ENCODE measurements at places on chromosomes 5 and 9. TPM values are rescaled to one million over a fixed set of nuclear protein-coding genes. Genes with fewer than 3 reads are reported as not detected.
A peak's percentile ranks its signal among the peaks of the same experiment; 100 is the strongest.

DNA sequence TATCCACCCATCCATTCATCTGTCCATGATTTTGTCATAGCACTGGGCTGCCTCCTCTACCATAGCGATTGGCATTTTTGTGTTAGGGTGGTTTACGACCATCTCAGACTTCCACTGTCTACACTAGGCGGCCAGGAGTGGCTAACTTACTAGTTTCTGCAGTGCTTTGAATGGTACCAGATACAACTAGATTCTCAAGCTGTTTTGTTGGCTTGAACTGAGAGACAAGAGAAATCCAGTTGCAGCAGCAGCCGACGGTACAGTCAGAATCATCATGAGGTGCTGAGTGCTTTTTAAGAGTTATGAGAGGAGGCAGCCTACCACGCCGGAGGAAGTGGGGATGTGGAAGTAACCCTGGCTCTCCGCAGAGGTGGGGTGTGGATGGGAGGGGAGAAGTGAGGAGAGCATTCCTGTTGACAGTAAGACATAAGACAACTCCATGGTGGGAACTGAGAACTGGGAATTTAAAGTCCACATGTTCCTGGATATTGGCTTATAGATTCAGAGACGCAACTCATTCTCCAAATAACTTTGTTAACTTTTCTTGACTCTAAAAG, 27.9 kb downstream of the COL5A1 start:
- H3K4me3 ChIP-seq: no peak overlapping the region
- peaks cover 39% of the 10 kb centered on the region for H3K4me1 ChIP-seq
- no peaks in the 10 kb centered on the region for H3K27me3 ChIP-seq
- H3K36me3 ChIP-seq: peaks cover 35% of the 10 kb centered on the region
- DNase-seq: no peak

Gene GTF2H2C
- total RNA-seq: 46.2 TPM

Gene POU5F2
- 1.9 TPM for total RNA-seq

- H3K27me3 ChIP-seq: no peaks in the 10 kb centered on the region
- H3K27ac ChIP-seq: no peak overlapping the region
- peaks cover 26% of the 10 kb centered on the region for H3K4me1 ChIP-seq
- DNase-seq: no peak
These were observed 168.3 kb downstream of the PIK3R1 start for GRCh38 chr5:68383888-68384310.

DNA sequence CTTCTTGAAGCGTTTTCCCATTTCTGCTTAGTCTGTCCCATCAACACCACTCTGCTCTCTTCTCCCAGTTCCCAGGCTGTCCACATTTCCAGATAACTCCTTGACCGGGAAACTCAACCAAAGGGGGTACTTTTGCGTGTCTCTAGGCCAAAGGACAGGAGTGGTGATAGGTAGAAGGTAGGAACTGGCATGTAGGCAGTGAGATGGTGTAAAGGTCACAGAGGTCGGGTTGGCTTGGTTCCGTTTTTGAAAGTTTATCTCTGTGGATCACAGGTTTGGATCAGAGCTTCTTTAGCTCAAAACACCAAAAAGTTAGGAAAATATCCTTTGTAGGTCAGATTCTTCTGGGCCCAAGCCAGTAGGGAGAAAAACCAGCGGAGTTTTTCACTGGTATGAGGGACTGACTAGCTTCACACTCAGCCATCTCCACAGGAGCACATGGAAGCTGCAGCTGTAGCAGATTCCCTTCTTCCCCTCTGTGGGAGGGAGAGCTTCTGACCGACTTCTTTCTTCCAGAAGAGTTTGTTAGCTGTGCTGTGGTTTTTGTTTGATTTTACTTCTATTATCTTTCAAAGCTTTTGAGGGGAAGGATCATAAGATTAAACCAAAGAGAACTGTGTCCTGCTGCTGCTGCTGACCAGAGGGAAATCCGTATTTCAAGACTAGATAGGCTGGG, 98.4 kb upstream of the DMRT1 start:
- H3K4me3 ChIP-seq: no peak overlapping the region
- no peak for DNase-seq
- peaks cover 61% of the 10 kb centered on the region for H3K36me3 ChIP-seq
- no peak overlapping the region for H3K27ac ChIP-seq

DNA sequence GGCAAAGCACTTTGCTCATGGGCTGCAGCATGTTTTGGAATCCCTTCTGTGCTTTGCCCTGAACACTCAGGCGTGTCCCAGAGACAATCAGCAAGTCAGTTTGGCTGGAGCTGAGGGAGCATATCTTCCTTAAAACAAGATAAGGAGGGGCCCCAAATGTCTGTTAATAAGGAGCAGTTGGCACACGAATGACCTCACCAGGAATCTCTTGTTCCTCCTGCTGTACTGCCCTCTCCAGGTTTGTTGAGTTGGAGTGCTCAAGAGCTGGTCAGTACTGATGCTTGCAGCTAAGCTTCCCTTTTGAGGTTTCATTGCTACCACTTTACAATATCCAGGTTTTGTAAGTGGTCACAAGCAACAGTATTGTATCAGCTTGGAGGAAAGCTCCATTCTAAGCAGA, 101.3 kb upstream of the EGFLAM start:
- H3K4me3 ChIP-seq: no peak overlapping the region
- no peaks in the 10 kb centered on the region for H3K36me3 ChIP-seq

DNA sequence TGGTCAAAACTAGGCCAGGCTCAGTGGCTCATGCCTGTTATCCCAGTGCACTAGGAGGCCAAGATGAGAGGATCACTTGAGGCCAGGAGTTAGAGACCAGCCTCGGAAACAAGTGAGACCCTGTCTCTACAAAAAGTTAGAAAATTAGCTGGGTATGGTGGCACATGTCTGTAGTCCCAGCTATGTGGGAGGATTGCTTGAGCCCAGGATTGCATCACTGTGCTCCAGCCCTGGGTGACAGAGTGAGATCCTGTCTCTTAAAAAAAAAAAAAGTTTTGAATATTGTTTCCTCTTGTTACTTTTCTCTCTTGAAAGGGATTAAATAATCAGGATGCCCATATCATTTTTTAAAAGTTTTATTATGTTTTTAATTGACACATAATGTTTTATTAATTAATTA, 7.6 kb downstream of the ARHGEF37 start:
- no peak for DNase-seq
- no peak overlapping the region for H3K27ac ChIP-seq
- H3K4me1 ChIP-seq: peaks cover 15% of the 10 kb centered on the region
- H3K4me3 ChIP-seq: no peak overlapping the region
- H3K36me3 ChIP-seq: no peaks in the 10 kb centered on the region
- H3K27me3 ChIP-seq: no peaks in the 10 kb centered on the region

GRCh38 chr5:177478711-177479646, 5.5 kb upstream of the DBN1 start:
- no peaks in the 10 kb centered on the region for H3K27me3 ChIP-seq
- peaks cover 40% of the 10 kb centered on the region for H3K4me1 ChIP-seq
- peak overlapping the region; percentile 87 for H3K27ac ChIP-seq
- H3K36me3 ChIP-seq: peaks cover 10% of the 10 kb centered on the region

- H3K27ac ChIP-seq: peak overlapping the region; percentile 88
- no peak overlapping the region for H3K4me3 ChIP-seq
- DNase-seq: no peak
- H3K36me3 ChIP-seq: peaks cover 16% of the 10 kb centered on the region
- H3K27me3 ChIP-seq: no peaks in the 10 kb centered on the region
These were observed 54.8 kb downstream of the PWWP2A start for GRCh38 chr5:160064417-160064810.

- H3K36me3 ChIP-seq: no peaks in the 10 kb centered on the region
- no peak for DNase-seq
- no peak overlapping the region for H3K27ac ChIP-seq
- H3K27me3 ChIP-seq: peaks cover 73% of the 10 kb centered on the region
These were observed 400 bp downstream of the HCN1 start for GRCh38 chr5:45695804-45696156.

DNA sequence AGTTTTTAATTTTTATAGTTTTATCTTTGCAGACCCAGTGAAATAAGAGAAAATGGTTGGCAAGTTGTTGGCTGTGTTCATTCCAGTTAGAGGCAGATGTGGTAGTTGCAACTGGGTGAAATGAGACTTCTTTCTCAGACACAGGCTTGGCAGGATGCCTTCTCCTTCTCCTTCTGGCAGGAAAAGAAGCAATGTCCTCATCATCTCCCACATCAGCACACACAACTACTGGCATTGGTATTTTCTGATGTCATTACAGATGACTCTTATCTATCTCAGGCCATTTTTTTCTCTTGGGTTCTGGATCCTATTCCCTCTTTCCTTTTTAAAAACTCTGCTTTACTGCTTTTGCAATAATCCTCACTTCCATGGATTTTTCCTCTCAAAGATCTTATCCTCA, 103.3 kb upstream of the EDIL3 start:
- no peak overlapping the region for H3K4me3 ChIP-seq
- peaks cover 8% of the 10 kb centered on the region for H3K4me1 ChIP-seq
- H3K27ac ChIP-seq: no peak overlapping the region
- H3K36me3 ChIP-seq: no peaks in the 10 kb centered on the region
- DNase-seq: no peak

DNA sequence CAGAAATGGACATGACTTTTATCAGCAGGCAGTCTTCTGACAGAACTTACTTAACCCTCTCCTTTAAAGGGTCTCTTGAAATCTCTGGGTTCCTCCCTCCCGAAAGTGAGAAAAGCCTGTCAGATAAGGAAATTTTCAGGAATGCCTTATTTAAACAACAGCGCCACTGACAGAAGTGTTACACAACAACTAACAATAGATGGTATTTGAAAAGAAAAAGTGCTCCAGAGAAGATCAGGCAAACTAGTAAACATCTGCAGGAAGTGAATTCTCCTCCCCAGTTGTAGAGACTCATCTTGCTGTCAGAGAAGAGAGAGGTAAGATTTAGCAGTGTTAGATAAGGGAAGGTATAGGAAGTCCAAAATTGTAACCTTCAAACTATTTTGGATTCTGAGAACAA, 107.2 kb upstream of the NFIL3 start:
- no peak for DNase-seq
- H3K27ac ChIP-seq: no peak overlapping the region
- H3K36me3 ChIP-seq: peaks cover 2% of the 10 kb centered on the region
- no peak overlapping the region for H3K4me3 ChIP-seq
- peaks cover 10% of the 10 kb centered on the region for H3K4me1 ChIP-seq
- H3K27me3 ChIP-seq: no peaks in the 10 kb centered on the region

GRCh38 chr9:95076696-95077052, 240.8 kb downstream of the FANCC start:
- H3K27me3 ChIP-seq: no peaks in the 10 kb centered on the region
- peaks cover 5% of the 10 kb centered on the region for H3K36me3 ChIP-seq

Gene PLAC8L1
- 2.6 TPM for total RNA-seq

DNA sequence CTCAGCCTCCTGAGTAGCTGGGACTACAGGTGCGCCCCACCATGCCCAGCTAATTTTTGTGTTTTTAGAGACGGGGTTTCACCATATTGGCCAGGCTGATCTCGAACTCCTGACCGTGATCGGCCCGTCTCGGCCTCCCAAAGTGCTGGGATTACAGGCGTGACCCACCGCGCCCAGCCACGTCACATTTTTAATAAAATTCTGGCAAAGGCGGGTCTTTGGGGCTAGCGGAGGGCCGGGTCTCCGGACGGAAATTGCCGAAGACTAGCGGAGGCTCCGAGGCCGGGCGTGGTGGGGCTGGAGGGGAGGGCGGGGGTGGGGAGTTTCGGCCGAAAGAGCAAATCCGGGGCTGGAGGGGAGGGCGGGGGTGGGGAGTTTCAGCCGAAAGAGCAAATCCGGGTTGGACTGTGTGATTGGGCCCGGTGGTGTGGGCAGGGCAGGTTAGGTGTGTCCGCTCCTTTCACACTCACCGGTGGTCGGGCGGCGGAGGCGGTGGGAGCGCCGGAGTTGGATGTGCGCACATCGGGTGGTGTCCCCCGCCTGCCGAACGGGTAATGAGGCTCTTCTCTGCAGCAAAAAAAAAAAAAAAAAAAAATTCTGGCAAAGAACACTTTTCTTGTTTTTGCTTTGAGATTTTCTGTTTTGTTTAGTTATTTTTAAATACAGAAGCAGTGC, 27.1 kb downstream of the RUFY1 start:
- no peak overlapping the region for H3K27ac ChIP-seq
- H3K36me3 ChIP-seq: peaks cover 29% of the 10 kb centered on the region
- no peaks in the 10 kb centered on the region for H3K27me3 ChIP-seq

- no peak overlapping the region for H3K27ac ChIP-seq
- H3K4me1 ChIP-seq: peaks cover 2% of the 10 kb centered on the region
- no peak overlapping the region for H3K4me3 ChIP-seq
- H3K36me3 ChIP-seq: no peaks in the 10 kb centered on the region
- no peaks in the 10 kb centered on the region for H3K27me3 ChIP-seq
- DNase-seq: no peak
These were observed 109.8 kb upstream of the ST8SIA4 start for GRCh38 chr5:101012880-101013279.

GRCh38 chr9:90726215-90726614, 75.4 kb upstream of the SYK start:
- peaks cover 9% of the 10 kb centered on the region for H3K4me1 ChIP-seq
- H3K4me3 ChIP-seq: no peak overlapping the region
- H3K36me3 ChIP-seq: no peaks in the 10 kb centered on the region
- H3K27ac ChIP-seq: no peak overlapping the region
- DNase-seq: no peak

DNA sequence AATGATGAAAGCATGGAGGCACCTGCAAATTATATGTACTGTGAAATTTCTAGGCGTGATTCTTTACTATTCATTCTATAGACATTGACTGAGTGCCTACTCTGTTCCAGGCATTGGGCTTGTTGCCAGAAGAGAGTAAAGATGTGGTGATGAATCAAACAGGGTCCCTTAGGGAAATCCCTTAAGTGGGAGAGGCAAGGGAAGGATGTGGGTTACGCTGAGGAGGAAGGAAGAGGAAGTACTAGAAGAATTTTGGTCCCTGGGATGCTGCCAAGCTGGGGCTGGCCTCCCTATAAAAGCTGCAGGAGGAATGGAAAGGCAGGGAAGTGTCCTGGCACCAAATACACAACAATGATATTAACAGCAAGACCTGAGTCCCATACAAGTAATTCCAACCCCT, 76.7 kb upstream of the SPOCK1 start:
- no peaks in the 10 kb centered on the region for H3K36me3 ChIP-seq
- no peak for DNase-seq
- no peaks in the 10 kb centered on the region for H3K4me1 ChIP-seq

Gene OTP
- total RNA-seq: not detected

GRCh38 chr5:119655061-119655460, 25.7 kb downstream of the FAM170A start:
- no peak overlapping the region for H3K4me3 ChIP-seq
- H3K36me3 ChIP-seq: no peaks in the 10 kb centered on the region
- H3K27ac ChIP-seq: no peak overlapping the region
- no peak for DNase-seq
- H3K4me1 ChIP-seq: no peaks in the 10 kb centered on the region

- DNase-seq: no peak
- no peak overlapping the region for H3K4me3 ChIP-seq
- peaks cover 2% of the 10 kb centered on the region for H3K4me1 ChIP-seq
- H3K27ac ChIP-seq: no peak overlapping the region
- peaks cover 29% of the 10 kb centered on the region for H3K36me3 ChIP-seq
- H3K27me3 ChIP-seq: no peaks in the 10 kb centered on the region
These were observed 60.0 kb upstream of the CARTPT start for GRCh38 chr5:71658916-71659662.

GRCh38 chr5:74945561-74946165, 79.5 kb upstream of the FAM169A start:
- no peaks in the 10 kb centered on the region for H3K27me3 ChIP-seq
- no peaks in the 10 kb centered on the region for H3K36me3 ChIP-seq

- no peak overlapping the region for H3K27ac ChIP-seq
- H3K36me3 ChIP-seq: no peaks in the 10 kb centered on the region
- DNase-seq: no peak
- no peak overlapping the region for H3K4me3 ChIP-seq
- no peaks in the 10 kb centered on the region for H3K27me3 ChIP-seq
- H3K4me1 ChIP-seq: no peaks in the 10 kb centered on the region
These were observed 746.7 kb upstream of the C9orf72 start for GRCh38 chr9:28319981-28320380.

All from mesothelial cell of epicardium (in vitro differentiated cells).